ENCODE measurements at places on chromosomes 5 and 9.
A peak's percentile ranks its signal among the peaks of the same experiment; 100 is the strongest.

DNA sequence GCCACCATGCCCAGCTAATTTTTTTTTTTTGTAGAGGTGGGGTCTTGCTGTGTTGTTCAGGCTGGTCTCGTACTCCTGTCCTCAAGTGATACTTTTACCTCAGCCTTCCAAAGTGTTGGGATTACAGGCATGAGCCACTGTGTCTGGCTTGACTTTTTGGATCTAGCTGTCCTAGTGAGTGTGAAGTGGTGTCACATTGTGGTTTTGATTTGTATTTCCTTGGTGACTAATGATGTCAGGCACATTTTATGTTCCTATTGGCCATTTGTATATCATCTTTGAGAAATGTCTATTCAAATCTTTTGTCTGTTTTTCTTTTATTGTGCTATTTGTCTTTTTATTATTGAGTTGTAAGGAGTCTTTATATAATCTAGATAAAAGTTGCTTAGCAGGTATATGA lies 53.5 kb upstream of the MCCC2 start:
- DNase-seq, result no peak

DNA sequence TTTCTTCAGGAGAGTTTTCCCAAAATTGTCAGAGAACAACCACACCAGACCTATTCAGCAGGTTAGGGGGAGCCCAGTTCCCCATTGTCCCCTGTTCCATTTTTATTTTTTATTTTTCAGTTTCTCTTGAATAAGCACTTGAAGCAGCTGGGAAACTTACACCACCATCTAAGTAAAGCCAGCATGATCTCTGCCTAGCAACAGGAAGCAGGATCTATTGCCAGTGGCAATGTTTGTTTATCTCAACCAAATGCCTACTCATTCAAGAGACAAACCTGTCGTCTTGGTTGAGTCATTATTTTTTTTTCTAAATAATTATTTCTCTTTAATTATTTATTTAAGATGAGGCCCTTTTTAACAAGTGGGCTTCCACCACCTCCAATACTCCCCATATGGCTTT lies 379.3 kb downstream of the PLK2 start:
- no peak for DNase-seq

DNA sequence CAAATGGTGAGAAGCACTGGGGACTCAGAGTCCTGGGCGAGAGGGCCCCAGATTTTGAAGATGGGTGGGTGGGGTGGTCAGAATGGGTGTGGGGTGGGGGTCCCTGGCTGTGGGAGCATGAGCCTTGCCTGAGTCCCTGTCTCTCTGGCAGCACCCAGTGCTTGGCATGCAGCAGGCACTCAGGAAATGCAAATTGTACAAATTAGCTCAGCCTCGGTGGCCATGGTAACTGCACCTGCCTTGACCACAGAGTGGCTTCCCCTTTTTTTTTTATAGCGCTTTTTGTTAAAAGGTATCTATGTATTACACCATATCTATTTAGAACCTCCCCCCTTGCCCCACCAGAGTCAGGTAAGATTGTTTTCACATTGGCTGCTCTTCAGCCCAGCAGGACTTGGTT lies 19.2 kb upstream of the PITX1 start:
- no peak for DNase-seq

DNA sequence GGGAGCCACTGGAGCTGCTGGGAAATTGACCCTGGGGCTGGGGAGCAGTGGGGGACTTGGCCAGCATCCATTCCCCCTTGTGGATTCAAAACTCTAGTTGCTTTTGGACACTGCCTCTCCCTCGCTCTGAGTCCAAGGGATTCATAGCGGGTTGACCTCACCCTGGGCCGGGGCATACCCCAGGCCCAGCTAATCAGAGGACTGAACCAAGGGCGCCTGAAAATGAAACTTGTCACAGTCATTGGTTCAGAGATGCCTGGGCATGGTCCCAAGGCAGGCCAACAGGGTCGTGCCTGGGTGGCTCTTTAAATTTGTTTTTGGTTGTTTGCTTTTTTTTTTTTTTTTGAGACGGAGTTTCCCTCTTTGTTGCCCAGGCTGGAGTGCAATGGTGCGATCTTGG lies 22.6 kb downstream of the STK10 start:
- DNase-seq, result no peak

DNA sequence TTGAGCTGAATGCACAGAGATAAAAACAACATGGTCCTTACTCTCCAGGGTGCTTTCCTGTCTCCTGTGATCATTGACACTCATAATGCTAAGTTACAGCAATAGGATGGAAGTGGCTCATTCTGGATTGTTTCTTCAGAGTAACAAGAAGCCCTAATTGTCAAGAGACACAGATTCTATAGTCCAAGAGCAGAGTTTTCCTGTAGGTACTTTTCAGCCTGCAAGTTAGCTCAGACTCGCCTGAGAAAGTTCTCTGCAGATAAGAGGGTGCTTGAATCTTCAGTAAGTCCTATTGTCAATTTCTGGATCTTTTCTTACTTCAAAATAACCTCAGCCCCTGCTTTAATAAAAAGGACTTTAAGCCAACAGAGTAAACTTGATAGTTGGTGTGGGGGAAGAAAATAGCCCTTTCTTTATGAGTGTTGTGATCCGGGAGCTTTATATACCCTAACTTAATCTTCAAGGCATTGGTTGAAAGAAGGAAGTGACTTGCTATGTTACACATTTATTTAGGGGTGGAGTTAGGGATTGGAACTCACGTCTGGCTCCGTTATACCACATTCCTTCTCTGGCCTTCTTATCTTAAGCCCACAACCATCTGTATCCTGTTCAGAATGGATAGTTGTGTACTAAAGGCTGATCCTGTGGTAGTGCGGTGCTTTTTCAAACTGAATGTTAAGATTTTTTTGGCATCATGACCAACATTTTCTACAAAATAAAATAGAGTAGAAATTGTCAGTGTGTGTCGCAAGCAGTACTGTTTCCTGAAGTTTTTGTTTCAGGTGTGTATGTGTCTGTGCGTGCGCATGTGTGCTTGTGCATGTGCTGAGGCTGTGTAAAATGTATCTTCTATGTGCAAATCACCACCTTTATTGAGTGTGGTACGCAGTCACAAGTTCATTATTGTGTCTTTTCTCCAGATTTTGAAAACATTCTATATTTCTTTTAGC lies 173.9 kb downstream of the WDR70 start:
- no peak for DNase-seq

DNA sequence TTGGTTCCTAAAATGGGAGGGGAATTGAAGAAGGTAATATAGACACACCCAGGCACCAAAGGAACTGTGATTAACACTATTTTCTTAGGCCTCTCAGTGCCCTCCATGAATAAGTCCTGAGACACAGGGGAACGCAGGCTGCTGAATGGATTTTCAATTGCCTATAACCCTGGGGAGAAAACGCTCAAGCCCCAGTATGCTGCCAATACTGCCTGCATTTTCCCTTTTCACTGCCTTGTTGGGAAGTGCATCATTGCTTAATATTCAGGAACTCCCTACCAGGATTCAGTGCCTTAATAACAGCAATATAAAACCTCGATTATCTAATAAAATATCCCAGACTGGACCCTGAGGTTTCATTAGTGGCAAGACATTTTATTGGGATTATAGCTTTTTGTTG lies 25.4 kb downstream of the APBA1 start:
- no peak for DNase-seq

GRCh38 chr5:134289509-134290113 lies 63.7 kb upstream of the PPP2CA start:
- peak; percentile 6 for DNase-seq

- DNase-seq, result no peak
Observed at GRCh38 chr5:8845296-8845695, 700.6 kb downstream of the SEMA5A start.

Data from activated T-helper 1 cell treated with Interleukin-2 at 50 U/mL for 16 hours (primary cell).